ENCODE measurements at places on chromosomes 7 and 10.

GRCh38 chr10:84118395-84119006, 20.8 kb upstream of the GHITM start:
- no peak for DNase-seq

DNA sequence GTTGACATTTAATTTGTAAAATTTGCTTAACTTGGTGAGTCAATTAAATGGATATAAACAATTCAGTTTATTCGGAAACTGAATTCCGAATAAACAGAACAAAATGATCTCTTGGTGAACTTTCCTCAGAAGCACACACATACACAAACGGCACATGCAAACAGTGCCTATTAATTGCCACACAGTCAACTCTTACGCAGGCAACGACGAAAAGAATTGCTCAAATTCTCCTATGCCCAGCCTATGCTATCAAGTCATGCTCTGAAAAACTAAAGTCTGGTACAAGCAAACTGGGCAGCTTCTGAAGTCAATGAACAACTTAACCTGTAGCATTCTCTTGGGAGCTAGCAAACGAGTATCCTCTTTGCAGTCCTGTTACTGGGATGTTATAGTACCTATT, 38.8 kb upstream of the ASL start:
- no peak for DNase-seq

GRCh38 chr7:41628901-41629300, 74.0 kb downstream of the INHBA start:
- no peak for DNase-seq

DNA sequence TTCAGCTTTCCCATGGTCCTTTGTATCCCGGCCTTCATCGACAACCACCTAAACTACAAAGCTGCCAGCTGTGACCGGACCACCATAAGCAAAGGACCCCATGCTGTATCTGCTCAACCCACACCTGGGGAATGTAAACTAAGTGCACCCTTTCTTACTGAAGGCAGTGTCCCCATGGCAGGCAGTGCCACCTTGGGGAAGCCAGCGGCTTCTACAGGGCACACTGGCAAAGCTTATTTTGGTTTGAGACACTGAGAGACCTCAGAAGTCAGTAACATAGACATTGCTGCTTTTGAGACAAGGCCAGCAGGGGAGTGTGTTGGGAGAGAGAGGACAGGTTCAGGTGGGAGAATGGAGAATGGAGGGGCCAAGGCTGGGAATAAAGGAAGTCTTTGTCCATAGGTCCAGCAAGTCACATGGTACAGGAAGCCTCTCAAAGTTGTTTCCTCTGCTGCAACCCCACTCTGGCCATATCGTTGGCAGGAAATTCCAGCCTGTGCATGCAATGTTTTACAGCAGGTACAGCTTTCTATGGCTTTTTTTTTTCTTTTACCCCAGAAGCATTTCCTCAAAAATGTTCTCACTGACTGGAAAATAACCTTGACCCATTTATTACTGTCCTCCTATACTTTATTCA, 85.9 kb upstream of the NPVF start:
- DNase-seq = no peak

- DNase-seq = no peak
Measured at GRCh38 chr10:91284486-91285090, 64.1 kb downstream of the PCGF5 start.

DNA sequence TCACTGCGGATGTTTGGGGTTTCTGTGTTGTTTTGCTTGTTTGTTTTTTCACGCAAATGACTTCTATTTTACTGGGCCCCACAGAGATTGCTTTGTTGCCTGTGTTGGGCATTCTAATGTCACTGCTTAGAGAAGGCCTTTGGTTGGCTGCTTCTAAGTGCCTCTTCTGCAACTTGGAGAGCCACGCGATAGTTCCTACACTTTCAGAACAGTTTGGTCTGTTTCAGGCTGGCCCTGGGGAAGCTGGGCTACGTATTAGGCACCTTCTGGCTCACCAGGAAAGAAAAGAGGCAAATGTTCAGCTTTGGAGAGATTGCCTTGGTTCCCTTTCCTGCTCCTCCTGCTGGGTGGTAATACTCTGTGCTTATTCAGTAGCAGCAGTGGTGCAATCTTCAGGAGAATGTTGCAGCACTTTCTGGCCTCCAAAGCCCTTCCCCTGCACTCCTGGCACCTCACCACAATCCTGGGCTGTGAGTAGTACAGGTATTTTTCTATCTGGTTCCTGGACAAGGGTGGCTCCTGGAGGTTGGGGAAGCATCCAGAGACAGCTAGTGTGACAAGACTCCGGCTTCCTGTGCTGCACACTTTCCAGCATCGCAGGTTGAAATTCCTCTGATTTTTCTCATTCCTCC, 1.2 kb downstream of the ANTXRL start:
- no peak for DNase-seq

- no peak for DNase-seq
Measured at GRCh38 chr7:115293628-115294240, 371.8 kb downstream of the MDFIC start.

- DNase-seq = no peak
Measured at GRCh38 chr7:141439164-141439563, 112.0 kb upstream of the AGK start.

DNA sequence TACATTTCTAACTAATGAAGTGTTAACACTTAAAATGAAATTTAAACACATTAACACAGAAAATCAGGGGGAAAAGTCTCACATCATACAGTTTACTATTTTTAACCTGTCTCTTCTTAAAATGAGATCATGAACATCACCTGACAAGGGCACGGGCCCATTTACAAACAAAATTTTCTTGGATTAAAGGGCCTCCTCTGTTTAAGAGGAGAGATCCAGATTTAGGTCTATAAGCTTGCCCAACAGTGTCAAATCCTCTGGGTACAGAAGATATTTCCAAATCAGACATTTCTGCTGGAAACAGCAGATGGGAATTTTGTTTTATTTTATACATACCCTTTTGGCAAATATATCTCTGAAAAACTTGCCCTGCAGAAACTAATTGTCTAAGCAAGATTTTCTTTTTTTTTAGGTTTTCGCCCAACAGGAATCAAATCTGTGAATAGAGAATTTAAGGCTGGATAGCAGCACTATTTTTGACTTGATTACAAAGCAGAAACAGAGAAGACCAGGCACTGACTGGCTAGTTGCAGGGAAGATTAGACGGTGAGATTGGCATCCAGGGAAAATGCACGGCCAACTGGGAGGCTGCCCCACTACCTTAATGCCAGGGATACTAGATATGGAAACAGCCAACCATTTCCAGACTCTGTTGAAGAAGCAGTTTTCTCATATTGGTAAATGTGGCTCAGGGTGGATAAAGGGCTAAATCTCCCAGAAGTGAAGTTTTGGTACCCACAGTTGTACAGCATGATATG, 173.4 kb downstream of the LRRN3 start:
- no peak for DNase-seq

DNA sequence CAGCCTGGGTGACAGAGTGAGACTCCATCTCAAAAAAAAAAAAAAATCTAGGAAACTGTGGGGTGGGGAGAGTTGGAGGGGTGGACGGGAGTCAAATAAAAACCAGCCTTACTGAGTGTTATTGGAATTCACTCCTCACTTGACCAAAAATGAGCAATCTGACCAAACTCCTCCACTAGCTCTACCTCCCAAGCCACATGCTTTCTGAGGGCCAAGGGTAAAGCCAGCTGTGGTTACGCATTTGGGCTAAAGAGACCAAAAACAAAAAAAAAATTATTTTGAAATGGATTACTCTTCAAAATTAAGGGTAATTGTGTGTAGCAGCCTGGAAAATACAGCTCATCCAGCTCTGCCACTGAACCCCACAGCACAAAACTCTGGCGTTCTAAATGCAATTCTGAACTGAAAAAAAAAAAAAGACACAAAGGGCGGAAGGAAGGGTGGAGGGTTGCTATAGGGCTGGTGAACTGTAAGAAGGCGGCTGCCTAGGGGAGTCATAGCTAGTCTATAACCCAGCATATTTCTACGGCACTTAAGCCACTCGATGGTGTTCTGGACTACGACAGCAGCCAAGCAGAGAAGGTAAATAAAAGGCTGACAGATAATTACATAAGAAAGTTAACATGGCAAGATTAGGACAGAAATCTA, 7.8 kb downstream of the ELMO1 start:
- DNase-seq = no peak

DNA sequence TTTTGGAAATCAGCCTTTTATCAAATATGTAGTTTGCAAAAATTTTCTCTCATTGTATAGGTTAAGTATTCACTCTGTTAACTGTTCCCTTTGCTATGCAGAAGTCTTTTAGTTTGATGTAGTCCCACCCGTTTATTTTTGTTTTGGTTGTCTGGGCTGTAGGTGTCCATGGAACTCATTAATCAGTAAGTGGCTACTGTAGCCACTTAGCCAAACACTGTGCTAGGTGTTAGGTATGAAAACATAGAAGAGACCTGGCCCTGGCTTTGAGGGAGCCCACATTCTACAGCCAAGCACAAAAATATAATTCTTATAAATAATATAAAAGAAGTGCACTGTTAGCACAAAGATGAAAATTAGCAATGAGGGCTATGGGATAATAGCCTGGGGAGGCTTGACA, 133.5 kb downstream of the ETV1 start:
- DNase-seq = no peak

- no peak for DNase-seq
Measured at GRCh38 chr7:81529785-81530184, 240.1 kb downstream of the HGF start.

DNA sequence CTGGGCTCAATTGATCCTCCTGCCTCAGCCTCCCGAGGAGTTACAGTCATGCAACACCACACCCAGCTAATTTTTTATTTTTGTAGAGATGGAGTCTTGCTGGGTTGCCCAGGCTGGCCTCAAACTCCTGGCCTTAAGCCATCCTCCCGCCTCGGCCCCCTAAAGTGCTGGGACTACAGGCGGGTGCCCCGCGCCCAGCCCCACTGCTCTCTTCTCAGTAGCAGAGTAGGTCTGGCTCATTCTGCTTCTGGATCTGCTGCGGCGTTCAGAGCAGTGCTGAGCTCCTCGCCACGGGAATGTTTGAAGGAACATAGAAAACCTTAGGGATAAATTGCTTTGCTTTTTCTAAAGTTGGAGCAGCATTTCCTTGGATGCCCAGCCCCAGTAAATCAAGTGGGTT, 27.4 kb downstream of the WIPI2 start:
- DNase-seq = no peak

DNA sequence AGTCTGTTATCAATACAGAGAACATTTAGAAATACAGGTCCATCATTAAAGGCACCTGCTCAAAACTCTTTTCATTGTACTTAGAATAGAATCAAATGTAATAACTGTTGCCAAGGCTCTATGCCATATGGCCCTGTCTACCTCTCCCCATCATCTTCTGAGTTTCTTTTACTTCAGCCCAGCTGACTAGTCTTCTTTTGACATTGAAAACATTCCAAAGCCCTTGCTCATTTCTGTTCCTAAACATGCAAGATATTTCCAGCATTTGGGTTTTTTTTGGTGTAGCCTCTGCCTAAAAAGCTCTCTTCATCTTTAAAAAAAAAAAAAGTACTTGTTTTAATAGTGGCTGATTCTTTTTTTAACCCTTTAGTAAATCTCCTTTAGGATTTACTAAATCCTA, 165.5 kb upstream of the SMIM30 start:
- DNase-seq = no peak

DNA sequence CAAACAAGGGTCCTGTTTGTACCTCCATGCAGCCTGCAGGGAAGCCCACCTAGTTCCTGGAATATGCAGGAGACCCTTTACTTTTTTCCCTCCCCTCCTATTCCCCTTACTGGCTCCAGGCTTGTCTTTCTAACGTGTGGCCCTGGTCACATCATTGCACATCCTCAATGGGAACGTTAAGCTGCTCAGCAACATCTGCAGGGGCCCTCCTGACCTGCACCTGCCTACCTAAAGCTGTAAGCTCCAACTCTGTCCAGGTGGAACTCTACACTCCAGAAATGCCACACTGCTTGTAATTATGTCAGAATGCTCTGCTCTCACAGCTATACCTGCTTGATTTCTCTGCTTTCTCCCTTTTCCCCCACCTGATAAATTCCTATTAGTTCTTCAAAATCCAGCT, 72.1 kb downstream of the ARMC3 start:
- no peak for DNase-seq

- DNase-seq = no peak
Measured at GRCh38 chr10:17918187-17918903, 33.4 kb upstream of the SLC39A12 start.

DNA sequence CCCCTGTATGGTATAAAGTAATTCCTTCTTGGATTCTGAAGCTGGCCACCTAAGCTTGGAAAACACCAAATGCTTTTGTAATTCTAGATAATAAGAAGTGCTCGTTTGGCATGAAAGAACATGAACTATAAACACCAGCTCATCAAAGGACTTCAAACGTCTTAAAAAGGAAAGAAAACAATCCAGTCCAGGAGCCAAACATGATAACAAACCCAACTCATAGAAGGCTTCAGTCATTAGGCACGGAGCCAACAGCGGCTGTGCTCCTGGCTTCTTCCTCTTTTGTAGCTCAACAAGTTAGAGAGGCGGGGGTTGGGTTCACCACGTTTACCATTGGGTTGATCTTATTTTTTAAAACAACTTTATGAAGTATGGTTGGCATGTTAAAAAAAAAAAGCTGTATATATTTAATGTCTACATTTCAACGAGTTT, 56.4 kb upstream of the ECHDC3 start:
- DNase-seq = peak; percentile 95

DNA sequence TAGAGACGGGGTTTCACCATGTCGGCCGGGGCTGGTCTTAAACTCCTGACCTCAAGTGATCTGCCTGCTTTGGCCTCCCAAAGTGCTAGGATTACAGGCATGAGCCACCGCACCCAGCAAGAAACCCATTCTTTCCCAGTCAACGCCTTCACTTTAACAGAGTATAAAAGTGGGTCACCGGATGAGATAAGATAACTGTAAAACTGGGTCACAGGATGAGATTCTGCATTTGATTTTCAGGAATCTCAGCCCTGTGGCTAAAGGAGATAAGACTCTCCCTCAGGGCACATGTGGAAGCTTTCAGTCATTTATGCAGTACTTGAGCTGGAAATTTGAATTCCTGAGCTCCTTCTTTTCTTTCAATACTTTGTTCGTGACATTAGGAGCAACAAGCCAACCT, 70.8 kb downstream of the LRRC17 start:
- DNase-seq = no peak

GRCh38 chr7:87543623-87544022, 57.1 kb downstream of the ABCB1 start:
- DNase-seq = no peak
